Neural crest cell (in vitro differentiated cells): ENCODE measurements at places on chromosomes 2 and 18.

- peaks cover 35% of the 10 kb centered on the region for H3K4me1 ChIP-seq
- no peaks in the 10 kb centered on the region for H3K36me3 ChIP-seq
- no peak overlapping the region for H3K4me3 ChIP-seq
- no peak for DNase-seq
Measured at GRCh38 chr2:235066895-235067294, 115.1 kb downstream of the SH3BP4 start.

GRCh38 chr2:37570773-37571586, 100.5 kb downstream of the CDC42EP3 start:
- no peaks in the 10 kb centered on the region for H3K27me3 ChIP-seq
- no peak overlapping the region for H3K27ac ChIP-seq
- H3K4me1 ChIP-seq, result no peaks in the 10 kb centered on the region
- H3K36me3 ChIP-seq, result peaks cover 2% of the 10 kb centered on the region
- H3K4me3 ChIP-seq, result no peak overlapping the region

DNA sequence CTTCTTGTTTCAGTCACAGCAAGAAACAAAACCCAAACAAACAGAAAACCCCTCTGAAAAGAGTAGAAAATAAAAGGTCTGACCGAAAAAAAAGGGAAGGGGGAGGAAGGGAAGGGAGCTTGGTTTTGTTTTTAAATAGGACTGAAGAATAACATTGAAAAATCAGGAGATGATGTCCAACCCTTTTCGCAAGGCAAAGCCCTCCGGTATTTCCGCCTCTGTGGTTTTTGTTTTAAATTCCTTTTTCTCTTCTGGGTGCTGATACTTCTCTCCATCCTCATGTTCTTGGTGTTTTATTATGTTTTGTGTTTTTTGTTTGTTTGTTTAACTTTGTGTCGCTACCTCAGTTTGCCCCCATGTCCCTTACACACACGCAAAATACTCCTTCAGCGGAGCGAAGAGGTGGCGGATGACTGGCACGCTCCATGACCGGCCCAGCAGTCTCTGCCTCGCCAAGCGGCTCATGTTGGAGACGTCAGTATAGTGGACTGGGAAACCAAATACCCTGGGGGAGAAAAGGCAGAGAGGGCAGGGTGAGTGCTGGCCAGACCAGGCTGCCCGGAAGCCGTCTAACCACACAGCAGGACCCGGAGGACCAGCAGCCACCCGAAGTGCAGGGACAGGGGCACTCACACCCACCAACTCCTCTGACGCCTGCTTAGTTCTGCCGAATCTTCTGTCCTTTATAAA, 65.7 kb upstream of the POMC start:
- no peak for DNase-seq
- peaks cover 30% of the 10 kb centered on the region for H3K4me1 ChIP-seq
- peak overlapping the region; percentile 93 for H3K27ac ChIP-seq
- peak overlapping the region; percentile 19 for H3K4me3 ChIP-seq
- H3K27me3 ChIP-seq, result no peaks in the 10 kb centered on the region

- H3K27me3 ChIP-seq, result peaks cover 14% of the 10 kb centered on the region
- peak overlapping the region; percentile 99 for H3K27ac ChIP-seq
- H3K36me3 ChIP-seq, result no peaks in the 10 kb centered on the region
- peaks cover 52% of the 10 kb centered on the region for H3K4me1 ChIP-seq
- peak overlapping the region; percentile 98 for H3K4me3 ChIP-seq
Measured at GRCh38 chr2:175004730-175004979, 526 bp downstream of the CHN1 start.

DNA sequence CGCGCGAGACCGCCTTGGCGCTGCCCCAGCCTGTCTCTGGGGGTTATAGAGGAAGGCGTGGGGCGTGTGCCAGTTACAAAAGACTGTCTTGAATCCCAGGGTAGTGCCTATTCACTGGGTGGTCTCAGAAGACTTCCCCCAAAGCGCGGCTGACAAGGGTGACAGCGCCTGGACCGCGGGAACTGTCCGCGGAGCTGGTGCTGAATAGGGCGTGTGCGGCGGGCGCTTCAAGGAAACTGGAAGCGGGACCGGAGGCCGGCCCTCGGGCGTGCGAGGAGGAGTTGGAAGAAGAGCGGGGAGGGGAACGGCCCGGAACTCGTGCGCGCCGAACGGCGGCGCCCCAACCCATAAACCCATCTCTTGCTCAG, 2.3 kb downstream of the EGR4 start:
- peaks cover 7% of the 10 kb centered on the region for H3K4me1 ChIP-seq
- peaks cover 98% of the 10 kb centered on the region for H3K27me3 ChIP-seq
- DNase-seq, result peak; percentile 71
- H3K27ac ChIP-seq, result no peak overlapping the region
- H3K36me3 ChIP-seq, result no peaks in the 10 kb centered on the region
